ENCODE measurements at places on chromosomes 12 and 14.
A peak's percentile ranks its signal among the peaks of the same experiment; 100 is the strongest.

GRCh38 chr14:93546642-93547041 lies 115.9 kb downstream of the UNC79 start:
- DNase-seq: no peak

GRCh38 chr14:93536945-93537344 lies 106.2 kb downstream of the UNC79 start:
- no peak for DNase-seq

- no peak for DNase-seq
These were observed 107.5 kb upstream of the DYRK2 start for GRCh38 chr12:67540920-67541624.

- no peak for DNase-seq
These were observed 3.6 kb downstream of the ISCU start for GRCh38 chr12:108565976-108566375.

GRCh38 chr12:89357297-89357730 lies 5.0 kb upstream of the DUSP6 start:
- DNase-seq: peak; percentile 42

GRCh38 chr12:3222979-3223378 lies 145.8 kb downstream of the TSPAN9 start:
- no peak for DNase-seq

DNA sequence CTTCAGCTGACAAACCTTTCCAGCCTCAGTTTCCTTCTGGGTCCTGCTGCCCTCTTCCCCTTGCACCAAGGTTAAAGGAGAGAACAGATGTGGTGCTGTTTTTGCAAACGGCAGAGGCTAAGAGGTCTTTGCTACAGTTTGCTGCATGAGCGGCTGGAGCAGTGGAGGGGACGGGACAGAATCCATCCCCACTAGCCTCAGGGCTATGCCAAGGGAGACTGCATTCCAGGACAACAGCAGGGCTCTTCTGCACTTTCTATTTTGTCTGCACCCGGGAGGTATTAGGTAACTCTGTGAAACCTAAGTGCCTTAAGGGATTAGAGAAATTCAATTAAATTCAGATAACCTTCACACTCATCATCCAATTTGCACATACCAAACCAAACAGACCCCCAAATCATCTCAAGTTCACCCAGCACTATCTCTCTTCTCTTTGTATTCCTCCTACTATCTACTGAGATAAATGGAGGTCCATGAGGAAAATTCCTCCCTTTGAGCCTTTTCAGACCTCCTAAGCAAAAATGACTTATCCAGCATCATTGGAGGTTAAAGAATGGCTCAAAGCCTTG lies 103.8 kb upstream of the VRK1 start:
- DNase-seq: no peak

DNA sequence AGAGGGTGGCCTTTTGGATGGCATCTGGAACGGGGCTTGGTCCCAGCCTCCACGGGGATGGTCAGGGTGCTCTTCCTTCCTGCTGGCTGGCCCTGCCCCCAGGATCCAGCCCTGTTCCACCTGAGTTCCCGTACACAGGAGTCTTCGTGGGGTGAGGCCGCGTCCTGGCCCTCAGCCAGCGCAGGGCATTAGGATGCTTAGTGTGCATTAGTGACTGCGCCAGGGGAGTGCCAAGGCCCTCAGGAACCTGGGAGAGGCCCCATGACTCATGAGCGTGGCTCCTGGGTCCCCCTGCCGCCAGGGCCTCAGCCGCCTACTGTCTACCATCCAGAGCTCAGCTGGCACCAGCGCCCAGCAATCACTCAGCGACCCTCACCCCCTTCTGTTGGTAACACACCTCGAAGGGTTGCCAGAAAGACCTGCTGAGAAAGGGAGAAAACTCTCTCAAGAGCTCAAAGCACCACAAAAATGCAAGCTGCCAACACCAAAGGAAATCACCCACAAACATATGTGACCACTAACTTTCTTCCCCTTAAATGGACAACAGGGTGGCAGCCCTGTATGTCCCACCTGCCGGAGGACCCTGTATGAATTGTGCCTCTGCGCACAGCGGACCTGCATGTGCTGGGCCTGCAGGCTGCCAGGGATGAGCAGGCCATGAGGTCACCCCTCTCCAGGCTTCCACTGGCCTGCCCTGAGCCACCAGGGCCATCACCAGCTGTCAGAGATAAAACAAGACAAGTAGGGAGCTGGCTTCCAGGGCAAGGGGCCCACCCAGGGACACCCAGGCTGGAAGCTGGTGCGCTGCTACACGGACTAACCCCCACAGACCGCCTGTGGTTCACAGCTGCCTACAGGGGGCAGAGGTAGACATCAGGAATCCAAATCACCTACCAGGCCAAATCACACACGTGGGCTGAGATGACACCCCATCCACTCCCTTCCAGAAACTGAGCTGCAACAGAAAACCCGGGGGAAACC lies 28.7 kb downstream of the CCDC85C start:
- DNase-seq: no peak

GRCh38 chr12:108888031-108888430 lies 8.1 kb downstream of the DAO start:
- DNase-seq: no peak

- no peak for DNase-seq
These were observed 19.5 kb upstream of the PPFIBP1 start for GRCh38 chr12:27504507-27504906.

GRCh38 chr12:43758247-43758727 lies 303 bp downstream of the PUS7L start:
- peak; percentile 15 for DNase-seq

DNA sequence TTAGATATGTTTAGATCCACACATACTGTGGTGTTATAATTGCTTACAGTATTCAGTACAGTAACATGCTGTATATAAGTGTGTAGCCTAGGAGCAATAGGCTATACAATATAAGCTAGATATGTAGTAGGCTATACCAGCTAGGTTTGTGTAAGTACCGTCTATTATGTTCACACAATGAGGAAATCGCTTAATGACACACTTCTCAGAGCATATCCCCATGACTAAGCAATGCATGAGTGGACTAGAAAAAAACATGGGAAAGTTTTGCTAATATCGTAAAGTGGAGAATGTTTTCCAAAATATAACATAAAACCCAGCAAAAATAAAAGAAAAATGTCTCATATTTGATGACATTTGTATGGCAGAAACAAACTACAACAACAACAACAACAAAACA lies 27.3 kb downstream of the AKAP3 start:
- DNase-seq: no peak

DNA sequence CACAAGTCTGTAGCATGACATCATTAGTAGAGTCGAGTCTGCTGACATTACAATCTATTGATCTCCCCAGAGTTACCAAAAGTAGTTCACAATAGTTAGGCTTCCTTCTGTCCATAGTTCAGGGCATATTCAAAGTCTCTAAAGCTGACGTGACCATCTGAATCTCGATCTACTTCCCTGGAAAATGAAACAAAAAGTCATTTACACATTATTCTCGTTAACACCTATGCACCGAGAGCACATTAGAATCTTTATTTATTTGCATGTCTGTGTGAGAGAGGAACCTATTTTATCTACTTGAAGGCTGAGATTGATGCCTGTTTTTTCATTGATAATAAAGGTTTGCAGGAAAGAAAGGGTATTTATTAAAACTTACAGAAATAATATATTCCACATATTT lies 157.4 kb downstream of the EFCAB11 start:
- no peak for DNase-seq

- no peak for DNase-seq
These were observed 2.1 kb downstream of the UNG start for GRCh38 chr12:109099431-109100020.

DNA sequence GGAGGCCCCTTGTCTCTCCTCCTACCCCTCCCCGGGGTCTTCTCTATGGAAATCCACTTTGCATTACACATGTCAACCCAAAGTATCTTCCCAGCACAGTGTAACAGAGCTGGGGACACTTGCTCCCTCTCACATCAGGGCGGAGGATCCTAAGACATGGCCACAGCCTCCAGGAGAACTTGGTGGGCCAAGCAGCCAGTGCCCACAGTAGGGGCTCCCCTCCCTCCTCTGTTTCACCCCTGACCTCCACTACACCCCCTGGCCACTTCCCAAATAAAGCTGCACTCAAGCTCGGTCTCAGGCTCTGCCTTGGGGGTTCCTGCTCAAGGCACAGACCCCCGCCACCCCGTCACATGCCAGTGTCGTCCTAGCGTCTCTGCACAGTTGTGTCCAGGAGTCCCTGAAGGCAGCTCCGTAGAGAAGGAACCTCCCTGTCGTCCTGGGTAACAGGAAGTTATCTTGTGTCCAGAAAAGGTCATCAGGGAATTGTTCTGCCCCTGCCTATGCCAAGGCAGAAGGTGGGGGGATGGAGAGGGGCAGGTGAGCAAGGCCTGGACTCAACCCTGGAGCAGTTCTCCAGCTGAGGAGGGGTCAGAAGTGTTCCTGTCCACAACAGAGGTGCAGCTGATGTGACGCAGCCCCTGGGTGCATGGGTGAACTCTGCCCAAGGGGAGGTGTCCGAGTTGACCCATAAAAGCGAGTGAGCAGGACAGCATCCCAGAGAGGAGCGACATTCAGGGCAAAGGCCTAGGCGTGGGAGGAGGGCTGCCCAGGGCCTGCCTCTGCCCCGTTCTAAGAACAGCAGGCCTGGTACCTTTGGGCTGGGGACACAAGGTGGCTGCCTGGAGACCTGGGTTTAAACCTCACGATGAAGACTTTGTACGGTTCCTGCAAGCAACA lies 25.5 kb downstream of the DIO3 start:
- DNase-seq: no peak

DNA sequence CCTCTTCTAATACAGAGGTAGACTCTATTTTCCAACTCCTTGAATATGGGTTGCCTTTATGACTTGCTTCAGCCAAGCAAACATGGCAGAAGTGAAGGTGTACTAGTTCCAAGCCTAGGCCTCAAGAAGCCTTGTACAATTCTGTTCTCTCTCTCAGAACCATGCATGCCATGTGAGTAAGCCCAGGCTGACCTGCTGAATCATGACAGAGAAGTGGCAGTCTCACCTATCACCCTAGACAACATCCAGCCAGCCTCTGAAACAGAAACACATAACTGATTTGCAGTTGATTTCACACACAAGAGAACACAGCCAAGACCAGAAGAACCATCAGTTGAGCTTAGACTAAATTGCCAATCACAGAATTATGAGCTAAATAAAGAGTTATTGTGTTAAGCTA lies 157.2 kb downstream of the GARIN6 start:
- DNase-seq: no peak

GRCh38 chr12:85627584-85627983 lies 208.6 kb downstream of the RASSF9 start:
- DNase-seq: no peak

DNA sequence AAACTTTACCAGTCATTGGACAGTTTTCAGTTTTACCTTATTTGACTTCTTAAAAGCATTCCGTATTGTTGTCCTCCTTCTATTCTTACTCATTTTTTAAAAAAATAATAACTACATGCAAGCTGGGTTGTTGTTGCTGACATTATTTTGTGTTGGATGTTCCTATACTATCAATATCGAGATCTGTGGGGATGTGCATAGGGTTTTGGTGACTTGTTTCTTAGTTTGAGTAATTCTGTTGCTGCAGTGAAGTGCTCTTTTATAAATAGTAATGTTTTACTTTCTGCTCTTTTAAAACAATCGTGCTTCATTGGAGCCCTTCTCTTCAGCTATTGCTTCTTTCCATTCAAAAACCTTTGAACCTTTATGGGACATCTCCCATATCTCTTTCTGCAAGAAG lies 79.4 kb downstream of the METTL25 start:
- no peak for DNase-seq

- no peak for DNase-seq
These were observed 85.4 kb downstream of the CRACR2A start for GRCh38 chr12:3667485-3667884.

DNA sequence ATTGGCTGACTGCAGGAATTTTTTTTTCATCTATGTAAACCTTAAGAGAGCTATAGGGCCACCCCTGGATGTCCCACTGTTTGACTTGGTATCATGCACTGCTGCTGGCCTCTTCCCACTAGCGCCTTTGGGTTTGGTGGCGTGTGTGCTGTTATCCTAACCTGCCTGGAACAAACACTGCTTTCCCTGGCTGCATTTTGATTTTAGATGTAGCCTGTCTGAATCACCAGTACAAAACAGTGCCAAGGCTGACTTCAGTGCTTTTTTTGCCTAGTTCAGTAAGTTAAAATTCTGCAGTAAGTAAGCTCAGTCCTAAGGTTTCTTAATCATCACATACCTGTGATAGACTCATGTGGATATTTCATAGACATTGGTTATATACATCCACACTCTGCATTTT lies 99.2 kb downstream of the EML1 start:
- no peak for DNase-seq

DNA sequence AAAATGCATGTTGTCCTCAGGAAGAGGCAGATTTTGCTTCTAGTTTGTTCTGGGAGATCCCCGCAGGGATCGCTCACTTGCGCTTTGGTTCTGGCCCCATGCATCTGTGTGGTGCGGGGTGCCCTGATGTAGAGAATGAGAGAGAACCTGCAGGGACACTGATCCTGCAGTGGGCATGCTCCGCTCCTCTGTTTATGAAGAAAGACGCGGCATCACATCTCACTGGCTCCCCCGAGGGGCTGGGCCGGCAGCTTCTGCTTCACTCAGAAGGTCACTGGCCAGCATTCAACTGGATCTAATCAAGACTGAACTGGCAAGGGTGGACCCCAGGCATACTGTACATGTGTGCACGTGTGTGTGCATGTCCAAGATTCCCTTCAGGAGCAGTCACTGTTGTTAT lies 164.2 kb downstream of the CALM1 start:
- no peak for DNase-seq

GRCh38 chr14:34128665-34129064 lies 177.8 kb upstream of the EGLN3 start:
- DNase-seq: no peak

GRCh38 chr14:26896447-26896846 lies 298.6 kb upstream of the NOVA1 start:
- DNase-seq: no peak

- DNase-seq: no peak
These were observed 9.3 kb downstream of the DAAM1 start for GRCh38 chr14:59197695-59198262.

DNA sequence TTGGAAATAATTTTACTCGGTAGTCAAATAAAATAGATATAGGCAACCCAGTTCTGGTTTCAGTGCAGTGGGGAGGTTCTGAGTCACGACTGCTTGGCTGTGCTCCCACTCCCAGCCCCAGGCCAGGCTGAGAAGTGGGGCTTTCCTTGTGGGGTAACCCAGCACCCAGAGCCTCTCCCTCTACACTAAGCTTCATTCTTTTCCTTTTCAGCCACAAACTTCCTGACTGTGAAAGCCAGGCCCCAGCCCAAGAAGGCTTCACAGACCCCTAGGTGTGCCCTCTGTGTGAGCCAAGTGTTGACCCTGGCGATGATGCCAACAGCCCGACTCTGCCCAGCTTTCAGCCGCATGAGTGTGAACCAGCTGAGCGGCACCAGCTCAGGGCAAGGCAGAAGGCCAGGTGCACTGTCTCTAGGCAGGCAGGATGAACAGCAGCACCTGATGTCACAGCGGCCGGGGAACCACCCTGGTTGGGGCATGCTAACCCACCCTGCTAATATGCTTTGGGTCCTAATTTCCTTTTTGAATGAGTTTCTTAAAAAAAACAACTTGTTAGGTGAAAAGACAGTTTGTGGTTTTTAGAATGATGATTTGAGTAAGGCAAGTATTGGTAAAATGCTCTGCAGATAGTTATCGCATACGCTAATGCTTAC lies 42.2 kb upstream of the ATP23 start:
- no peak for DNase-seq
